ENCODE measurements at places on chromosomes 3 and 15.

- DNase-seq = no peak
Measured at GRCh38 chr3:113212844-113213375, 1.6 kb downstream of the BOC start.

DNA sequence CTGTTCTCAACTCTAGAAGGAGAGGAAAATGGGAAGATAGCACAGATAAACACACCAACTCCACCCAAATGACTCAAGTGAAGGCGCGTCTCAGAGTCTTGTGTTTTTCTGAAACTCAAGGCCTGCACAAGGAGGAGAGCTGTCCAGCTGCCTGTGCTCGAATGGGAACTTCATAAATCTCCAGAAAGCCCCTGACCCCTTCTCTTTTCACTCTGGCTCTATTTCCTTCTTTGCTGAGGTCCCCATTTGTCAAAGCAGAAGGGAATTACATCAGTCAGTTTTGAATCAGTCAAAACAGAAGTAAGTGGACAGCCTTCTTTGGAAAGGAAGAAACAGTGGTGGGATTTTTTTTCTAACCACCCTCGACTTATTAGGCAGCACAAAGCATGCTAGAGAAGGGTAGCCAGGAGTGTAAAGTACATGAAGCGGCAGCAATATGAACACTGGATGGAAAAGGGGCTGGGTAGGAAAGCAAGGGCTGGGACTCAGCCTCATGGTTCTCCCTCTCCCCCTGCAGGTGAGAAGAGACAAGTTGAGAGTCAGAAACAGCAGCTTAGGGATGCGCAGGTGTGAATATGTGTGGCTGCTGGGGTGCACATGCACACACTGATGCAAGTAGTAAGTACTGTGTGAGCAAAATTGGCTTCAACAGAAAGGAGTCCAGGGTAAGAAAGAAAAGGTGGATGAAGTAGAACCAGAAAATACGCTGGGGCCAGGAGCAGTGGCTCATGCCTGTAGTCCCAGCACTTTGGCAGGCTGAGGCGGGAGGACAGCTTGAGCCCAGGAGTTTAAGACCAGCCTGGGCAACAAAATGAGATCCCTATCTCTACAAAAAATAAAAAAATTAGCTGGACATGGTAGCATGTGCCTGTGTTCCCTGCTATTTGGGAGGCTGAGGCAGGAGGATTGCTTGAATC, 36.6 kb upstream of the MAGEF1 start:
- no peak for DNase-seq

DNA sequence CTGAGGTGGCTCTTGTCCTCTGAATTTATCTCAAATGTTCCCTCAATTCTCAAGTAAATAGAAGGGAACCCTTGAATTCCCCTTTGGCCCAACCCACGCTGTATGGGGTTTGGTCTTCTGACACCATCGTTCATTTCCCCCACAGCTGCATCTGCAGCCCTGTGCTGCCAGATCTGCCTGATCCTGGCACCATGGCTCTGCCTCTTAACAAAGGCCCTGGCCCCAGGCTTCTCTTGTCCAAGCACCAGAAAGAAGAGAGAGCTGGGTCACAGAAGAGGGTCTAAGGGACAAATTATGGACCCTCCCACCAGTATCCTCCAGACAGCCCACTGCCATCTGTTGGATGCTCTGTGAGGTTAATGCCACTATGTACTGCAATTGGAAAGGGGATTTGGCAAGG, 1.8 kb downstream of the MAP1A start:
- DNase-seq = no peak

DNA sequence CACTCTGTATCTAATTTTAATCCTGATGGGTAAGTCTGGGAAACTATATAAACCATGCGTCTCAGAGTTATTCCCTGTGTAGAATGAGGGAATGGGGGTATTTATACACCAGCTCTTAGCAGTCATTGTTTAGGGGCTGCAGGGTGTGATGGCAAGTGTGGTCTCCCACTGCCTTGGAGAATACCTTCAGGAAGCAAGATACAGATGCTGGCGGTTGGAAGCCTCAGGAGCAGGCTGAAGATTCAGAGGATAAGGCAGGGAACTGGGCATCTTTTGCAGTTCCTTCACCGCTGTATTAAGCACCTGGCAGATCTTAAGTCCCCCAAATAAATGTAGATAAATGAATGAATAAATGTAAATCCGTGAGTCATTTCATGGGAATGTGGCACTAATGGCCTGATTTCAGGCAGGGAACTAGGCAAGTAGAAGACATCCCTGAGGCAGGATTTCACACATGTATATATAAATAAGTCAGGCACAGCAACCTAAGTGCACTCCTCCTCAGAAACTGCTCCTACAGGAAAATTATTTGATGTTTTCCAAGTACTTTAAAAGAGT, 209.2 kb upstream of the GADL1 start:
- no peak for DNase-seq

DNA sequence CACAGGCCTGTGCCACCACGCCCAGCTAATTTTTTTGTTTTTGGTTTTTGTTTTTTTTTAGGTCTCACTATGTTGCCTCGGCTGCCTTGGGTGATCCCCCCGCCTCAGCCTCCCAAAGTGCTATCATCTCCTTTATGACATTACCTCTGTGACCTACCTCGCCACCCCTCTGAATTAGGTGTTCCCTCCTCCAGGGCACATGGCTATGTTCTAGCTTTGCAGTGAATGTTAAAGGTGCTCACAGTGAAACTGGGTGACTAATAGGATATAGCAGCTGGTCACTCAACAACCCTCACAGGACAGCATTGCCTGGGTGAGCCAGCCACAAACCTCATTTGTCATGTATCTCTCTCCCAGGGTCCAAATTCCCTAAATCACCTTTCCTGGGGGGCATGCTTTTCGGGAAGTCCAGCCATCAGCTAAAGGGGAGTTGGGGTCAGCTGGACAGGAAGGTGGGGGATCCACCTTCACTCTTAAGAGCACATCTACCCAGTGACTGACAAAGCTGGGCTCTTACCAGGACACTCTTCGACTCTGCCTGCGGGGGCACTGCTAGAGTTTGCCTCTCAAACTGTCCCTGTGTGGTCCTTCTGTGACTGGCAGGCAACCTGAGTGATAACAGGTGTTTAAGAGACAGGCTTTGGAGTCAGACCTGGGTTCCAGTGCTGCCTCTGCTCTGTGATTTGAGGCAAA, 1.6 kb upstream of the TTLL3 start:
- DNase-seq = no peak

GRCh38 chr3:74651292-74651691, 36.8 kb upstream of the CNTN3 start:
- no peak for DNase-seq

DNA sequence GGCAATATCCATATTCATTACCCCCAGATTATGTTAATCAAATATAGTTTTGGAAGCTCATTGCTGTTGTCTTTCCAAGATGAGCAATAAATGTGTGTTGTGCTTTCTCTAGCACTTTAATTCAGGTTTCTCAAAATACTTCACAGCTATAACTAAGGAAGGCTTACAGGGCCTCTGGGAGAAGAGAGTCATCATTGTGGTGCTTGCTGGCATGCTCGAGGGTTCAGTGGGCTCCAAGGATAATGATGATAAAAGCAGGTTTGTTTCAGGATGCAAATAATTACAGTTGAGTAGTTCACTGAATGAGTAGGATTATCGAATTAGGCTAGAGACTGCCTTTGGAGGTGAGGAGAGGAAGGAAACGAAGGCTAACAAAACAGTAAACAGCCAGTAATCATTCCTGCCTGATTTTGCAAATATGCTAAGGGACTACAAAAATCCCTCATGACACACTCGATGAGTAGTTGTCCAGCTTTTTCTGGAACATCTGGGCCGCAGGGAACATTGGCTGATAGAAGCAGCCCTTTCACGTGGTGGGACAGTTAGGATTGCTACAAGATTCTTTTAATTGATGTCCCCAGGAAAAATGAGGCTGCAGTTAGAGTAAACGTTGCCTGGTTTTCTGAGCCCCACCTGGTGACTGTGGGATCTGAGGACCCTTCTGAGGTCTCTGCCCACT, 54.1 kb downstream of the SLC7A14 start:
- DNase-seq = no peak

DNA sequence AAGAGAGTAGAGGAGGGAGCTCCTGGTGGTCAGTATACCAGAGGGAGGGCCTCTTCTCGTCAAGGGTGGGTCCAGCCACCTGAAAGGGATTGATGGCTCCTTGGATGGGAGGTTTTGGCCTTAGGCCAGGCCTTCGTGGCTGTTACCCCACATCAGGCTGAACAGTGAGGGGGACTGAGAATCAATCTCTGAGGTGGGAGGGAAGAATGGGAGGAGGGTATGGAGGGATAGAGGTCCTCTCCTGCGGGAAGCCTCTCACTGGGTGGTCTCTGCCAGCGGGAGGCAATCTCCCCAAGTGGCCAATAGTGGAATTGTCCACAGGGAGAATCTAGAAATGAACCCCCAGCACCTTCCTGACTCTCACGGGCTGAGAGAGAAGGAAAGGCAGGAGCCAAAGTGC, 53.5 kb downstream of the BSN start:
- no peak for DNase-seq

Measured in BJ (cell line).